ENCODE measurements at places on chromosomes 3 and 15.

DNA sequence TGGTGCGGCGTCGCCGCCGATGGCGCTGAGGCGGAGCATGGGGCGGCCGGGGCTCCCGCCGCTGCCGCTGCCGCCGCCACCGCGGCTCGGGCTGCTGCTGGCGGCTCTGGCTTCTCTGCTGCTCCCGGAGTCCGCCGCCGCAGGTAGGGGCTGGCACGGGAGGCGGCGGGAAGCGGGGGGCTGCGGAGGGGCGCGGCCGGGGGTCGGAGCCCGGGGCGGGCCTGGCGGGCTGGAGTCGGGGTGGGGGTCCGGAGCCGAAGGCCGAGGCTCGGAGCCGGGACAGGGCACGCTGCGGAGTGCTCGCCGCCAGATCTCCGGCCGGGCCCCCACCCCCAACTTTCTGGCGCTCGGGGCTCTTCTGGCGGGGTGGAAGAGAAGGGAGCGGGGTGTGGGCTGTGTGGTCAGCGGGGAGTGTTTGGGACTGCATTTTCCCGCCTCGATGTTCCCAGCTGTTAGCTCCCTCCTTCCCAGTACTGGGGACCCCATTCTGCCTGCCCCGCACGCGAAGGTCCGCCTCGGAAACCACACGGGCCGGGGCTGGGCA is 299 bp downstream of the TYRO3 start:
- DNase-seq = no peak

- no peak for DNase-seq
Observed at GRCh38 chr15:48905847-48906246, 27.9 kb downstream of the EID1 start.

DNA sequence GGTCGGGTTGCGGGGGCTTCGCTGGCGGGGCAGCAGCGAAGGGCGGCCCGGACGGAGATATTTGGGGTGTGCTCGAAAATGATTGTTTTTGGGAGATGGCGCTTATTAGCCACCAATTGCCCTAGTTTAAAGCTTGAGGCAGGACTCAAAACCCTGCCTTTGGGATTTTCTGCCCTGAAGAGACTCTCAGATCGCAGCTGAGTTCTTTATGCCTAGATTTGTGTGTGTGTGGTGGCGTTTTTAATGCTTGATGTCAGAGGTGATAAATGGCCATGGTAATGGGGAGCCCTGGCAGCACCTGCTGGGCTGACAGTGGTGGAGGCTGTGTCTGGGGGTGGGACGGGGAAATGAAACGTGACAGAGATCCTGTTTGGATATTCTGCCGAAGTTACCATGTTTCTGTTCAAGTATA is 604 bp downstream of the KCTD6 start:
- DNase-seq = no peak

DNA sequence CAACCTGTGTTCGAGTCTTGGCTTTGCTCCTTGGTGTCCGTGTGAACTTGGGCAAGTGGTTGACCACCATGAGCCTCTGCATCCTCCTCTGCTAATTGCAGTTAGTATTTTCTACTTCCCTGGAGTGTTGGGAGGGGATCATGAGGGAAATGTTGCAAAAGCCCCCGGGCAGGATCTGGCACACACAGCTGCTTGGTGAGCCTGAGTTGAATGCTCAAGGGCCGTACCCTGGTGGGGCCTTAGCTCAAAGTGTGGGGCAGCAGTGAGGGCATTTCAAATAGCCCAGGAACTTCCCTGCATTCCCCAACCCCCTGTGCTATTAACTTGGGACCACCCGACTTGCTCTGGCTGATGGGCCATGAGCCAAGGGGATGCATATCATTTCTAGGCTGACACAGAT is 94.9 kb upstream of the SLC6A11 start:
- DNase-seq = no peak

DNA sequence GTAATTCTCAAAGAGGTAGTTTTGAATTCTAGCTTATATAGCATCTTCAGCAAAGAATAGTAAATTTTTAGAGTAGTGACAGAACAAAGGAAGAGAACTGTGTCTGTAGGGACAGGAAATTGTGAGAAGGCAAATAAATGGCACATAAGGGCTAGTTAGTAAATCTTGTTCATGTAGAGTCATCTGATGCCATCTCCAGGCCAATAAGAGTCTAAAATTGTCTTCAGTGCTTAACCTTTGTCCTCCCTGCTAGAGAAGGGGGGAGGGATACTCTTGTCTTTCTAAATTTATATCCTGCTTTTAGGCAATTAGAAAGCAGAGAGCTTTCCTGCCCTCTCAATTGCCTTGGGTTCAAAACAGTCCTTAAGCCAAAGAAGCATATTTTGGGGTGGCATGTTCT is 87.0 kb upstream of the DNAJC19 start:
- DNase-seq = no peak
